ENCODE measurements at places on chromosomes 2 and 18. TPM values are rescaled to one million over a fixed set of nuclear protein-coding genes. Genes with fewer than 3 reads are reported as not detected.

UGT1A8 gene
- total RNA-seq: not detected

TUBB8B gene
- 0.67 TPM for total RNA-seq

PROKR1 gene
- total RNA-seq: not detected

HOXD9 gene
- 0.14 TPM for total RNA-seq

REG1B gene
- total RNA-seq: not detected

TMEM247 gene
- total RNA-seq: not detected

TWIST2 gene
- total RNA-seq: 24.1 TPM

ZNF385B gene
- total RNA-seq: 0.44 TPM

RTTN gene
- 61.1 TPM for total RNA-seq

IL1F10 gene
- total RNA-seq: not detected

FBXO41 gene
- total RNA-seq: 4.0 TPM

LTBP1 gene
- 2.8 TPM for total RNA-seq

TCF7L1 gene
- total RNA-seq: 7.1 TPM

CCDC178 gene
- total RNA-seq: not detected

GPR55 gene
- total RNA-seq: not detected

IL1R1 gene
- total RNA-seq: 3.6 TPM

TMEM178A gene
- not detected for total RNA-seq

TMEM17 gene
- total RNA-seq: 2.5 TPM

TCF4 gene
- total RNA-seq: 7.3 TPM

LBH gene
- total RNA-seq: 1.5 TPM

APCDD1 gene
- total RNA-seq: 5.6 TPM

ZNF2 gene
- total RNA-seq: 3.8 TPM

COBLL1 gene
- 20.0 TPM for total RNA-seq

IL18R1 gene
- 2.2 TPM for total RNA-seq

OST4 gene
- total RNA-seq: 368 TPM

GPBAR1 gene
- 0.14 TPM for total RNA-seq

LIMS4 gene
- 1.0 TPM for total RNA-seq

ERBB4 gene
- not detected for total RNA-seq

BCL2 gene
- total RNA-seq: 0.99 TPM

HOXD12 gene
- not detected for total RNA-seq

SP140 gene
- total RNA-seq: 1.1 TPM

CDH20 gene
- not detected for total RNA-seq

KCNF1 gene
- total RNA-seq: 0.04 TPM

RNF152 gene
- 14.4 TPM for total RNA-seq

CELF4 gene
- total RNA-seq: not detected

KYNU gene
- 0.39 TPM for total RNA-seq

RNF144A gene
- total RNA-seq: 6.5 TPM

FAM237A gene
- not detected for total RNA-seq

THSD7B gene
- 0.10 TPM for total RNA-seq

DSG4 gene
- total RNA-seq: 0.04 TPM

TET3 gene
- total RNA-seq: 5.5 TPM

INO80C gene
- 56.3 TPM for total RNA-seq

KCMF1 gene
- total RNA-seq: 68.2 TPM

B3GNT7 gene
- 0.10 TPM for total RNA-seq

C2orf78 gene
- total RNA-seq: not detected

FOXD4L1 gene
- 0.03 TPM for total RNA-seq

ZNF512 gene
- total RNA-seq: 13.5 TPM

MYO1B gene
- 220 TPM for total RNA-seq

Measured in foreskin keratinocyte (primary cell).